ENCODE measurements at places on chromosomes 3 and 15.

DNA sequence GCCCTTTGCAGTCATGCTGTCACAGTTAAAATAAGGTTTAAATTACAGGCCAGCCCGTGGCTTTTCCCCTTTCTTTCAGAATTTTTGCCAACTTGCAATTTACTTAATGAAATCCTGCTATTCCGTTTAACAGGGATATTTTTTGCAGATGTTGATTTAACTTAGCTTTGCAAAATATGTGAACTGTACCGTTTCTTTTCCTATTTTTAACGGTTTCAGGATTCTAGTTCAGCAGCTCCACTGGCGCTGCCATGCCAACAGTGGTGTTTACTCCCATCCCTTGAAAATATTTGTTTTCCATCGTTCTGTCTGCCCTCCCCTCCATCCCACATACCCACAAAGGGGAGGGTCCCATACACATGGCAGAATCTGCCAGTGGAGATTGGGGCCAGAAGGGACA, 54.3 kb downstream of the SMAD6 start:
- DNase-seq = no peak

DNA sequence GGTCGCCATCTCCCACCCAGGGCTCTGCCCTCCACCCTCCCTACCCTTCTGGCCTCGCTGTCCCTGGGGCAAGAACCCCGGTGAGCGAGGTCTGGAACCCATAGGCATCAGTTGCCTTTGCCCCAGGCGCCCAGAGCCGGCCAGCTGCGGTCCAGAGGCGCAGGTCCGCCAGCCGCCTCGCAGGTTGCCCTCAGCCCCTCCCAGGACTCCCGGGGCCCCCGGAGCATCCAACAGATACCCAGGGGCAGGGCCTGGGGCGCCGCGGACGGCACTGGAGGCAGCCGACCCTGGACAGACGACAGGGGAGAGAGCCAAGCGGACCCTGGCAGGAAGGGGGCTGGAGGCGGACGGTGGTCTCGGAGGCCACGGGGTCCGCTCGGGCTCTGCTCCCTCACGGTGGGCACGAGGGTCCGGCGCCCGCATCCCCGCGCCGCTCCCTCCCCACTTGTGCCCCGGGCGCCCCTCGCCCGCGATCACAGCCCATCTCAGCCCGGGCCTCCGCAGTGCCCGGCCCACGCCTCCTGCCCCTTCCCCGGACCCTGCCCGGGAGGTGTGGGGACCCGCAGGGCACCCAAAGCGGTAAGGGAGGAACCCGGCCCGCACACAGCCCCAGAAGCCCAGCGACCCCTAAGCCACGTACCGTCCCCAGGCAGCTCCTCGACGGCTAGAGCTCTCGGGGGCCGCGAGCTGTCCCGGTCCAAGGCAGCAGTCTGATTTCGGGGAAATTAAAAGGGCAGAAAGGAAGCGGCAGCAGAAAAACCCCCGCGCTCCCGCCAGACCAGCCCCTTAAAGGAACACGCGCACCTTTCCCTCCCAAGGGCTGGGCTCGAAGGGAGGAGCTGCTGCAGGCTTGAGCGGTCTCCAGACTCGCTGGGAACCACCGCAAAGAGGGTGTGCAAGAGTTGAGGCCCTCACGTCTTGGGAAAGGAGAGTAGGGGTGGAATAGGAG, at the start of gene HAPLN3:
HAPLN3 (minus strand) TSS at position 726 of the 949 bp plus-strand sequence. CDS start 8,246 bp downstream, outside the sequence.
- DNase-seq = no peak

DNA sequence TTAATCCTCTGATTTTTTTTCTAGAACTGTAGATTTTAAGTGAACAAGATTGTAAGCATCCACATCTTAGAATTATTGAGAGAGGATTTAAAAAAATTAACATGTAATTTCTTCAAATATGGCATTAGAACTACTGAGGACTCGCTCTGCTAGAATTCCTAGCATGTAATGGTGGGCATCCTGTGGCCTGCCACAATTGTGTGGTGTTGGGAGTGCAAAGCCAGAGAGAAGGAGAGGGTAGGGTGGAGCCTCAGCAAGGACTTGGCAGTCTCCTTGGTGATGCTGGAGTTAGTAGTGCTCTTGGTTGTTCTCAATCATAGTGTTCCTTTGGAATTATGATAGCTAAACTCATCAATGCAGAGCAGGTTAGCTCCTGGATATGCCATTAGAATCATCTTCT, 443.9 kb upstream of the TBL1XR1 start:
- no peak for DNase-seq

GRCh38 chr3:197009532-197010019, 20.0 kb downstream of the MELTF start:
- DNase-seq = no peak

DNA sequence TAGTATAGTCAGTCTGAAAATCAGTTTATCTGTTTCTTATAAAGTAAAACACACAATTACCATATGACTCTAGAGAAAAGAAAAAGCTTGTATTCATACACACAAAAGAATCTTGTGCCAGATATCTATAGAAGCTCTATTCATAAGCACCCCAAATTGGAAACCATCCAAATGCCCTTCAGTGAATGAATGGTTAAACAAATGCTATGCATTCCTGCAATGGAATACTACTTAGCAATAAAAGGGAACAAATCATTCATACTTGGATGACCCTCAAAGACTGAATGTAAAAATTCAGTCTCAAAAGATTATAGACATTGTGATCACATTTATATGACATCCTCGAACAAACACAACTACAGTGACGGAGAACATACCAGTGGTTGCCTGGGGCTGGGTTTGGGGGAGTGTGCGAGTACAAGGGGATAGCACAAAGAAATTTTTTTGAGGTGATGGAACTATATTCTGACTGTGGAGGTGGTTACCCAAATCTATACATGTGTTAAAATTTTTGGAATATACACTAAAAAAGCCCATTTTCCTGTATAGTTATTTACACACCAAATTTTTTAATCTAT, 680.6 kb downstream of the NTRK3 start:
- no peak for DNase-seq

- DNase-seq = no peak
Measured at GRCh38 chr3:34090876-34091275, 292.4 kb downstream of the PDCD6IP start.

DNA sequence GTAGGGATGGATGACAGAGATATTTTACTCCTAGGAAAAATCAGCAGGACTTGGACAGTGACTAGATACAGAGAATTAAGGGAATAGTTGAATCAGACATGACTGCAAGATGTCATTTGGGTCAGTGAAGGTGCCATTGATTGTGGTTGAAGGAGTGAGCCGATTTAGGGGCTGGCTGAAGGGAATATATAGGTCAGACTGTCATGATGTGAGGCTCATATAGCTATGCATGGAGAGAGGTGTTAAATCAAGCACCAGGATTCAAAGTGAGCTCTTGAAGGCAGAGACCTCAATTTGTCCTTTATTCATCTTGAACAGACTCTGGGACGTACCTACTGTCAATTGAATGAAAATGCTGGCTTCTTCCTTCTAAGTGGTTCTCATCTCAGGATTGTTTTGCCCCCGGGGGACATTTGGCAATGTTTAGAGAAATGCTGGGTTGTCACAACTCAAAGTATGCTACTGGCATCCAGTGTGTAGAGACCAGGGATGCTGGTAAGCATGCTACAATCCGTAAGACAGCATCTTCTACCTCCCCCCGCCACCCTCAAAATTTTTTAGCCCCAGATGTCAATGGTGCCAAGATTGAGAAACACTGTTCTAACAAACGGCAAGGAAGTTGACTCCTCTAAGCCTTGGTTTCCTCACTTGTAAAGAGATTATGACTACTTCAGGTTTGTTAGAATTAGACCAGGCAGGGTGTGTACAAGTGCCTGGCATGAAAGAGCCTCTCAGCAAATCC, 7.8 kb downstream of the ATP2C1 start:
- DNase-seq = peak; percentile 48

GRCh38 chr3:47324278-47324865, 41.6 kb downstream of the KLHL18 start:
- peak; percentile 84 for DNase-seq

DNA sequence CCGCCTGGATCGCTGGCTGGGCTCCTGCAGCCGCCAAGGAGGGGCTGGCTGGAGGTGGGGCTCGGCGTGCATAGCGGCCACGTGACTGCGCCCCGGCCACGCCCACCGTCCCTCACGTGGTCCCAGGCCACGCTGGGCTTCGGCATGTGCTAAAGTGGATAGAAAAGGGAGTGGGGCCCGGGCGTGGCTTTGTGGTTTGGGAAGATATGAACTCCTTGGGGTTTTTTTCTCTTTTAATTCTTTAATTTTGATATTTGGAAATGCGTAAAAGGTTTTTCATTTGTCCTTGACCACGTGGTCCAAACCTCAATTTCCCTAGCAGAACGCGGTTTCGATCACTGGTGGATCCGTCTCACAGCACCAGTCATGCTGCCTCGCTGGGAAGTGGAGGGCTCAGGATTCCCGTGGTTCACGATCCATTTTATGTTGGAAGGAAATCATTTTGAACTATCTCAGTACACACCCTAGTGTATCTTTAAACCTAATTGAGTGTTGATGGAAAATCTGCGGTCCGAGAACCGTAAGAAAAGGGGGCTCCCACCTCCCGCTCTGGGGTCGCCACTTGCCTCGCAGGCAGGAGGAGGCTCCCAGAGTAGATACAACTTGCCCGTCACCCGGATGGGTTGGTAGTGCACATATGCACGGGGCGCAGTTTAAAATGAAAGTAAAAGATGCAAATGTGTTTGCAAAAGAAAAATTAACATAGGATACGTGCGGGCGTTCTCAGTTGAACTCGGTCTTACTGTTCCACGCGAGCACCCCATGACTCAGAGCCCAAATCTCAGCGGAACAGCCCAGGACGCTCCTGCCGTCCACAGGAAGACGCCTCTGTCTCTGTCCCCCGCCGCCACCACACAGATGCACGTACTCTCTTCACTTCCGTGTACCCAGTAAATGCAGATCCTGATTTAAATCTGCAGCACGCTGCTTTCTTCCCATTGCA, 141.9 kb downstream of the PGPEP1L start:
- peak; percentile 83 for DNase-seq

DNA sequence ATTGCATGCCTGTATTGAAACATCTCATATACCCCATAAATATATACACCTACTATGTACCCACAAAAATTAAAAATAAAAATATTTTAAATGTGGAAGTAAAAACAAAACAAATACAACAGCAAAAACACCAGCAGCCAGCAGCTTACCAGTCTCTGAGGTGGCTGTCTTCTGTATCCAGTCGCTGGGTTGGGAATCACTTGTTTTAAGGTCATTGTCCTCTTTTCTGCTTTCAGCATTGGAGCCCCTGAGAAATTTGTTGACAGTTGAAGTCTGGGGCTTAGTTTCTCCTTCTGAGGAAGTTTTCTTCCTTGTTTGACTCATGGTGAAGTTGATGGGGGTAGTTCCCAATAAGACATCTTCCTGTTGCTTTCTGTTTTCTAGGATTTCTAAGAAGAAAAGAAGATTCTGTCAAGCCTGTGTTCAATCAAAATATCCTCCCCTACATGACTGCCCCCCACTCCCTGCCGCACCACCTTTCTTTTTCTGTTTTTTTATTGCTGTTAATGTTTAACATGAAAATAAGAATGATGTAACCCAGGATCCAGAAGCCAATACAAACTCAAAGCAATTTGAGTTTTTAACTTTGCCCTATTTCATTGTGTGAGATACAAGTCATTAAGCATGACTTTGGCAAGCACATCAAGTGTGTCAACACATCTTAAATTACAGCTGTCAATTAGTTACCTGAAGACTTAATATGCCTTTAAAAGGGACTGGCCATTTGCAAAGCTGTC, at the start of gene LRRC31:
LRRC31 (minus strand) TSS at position 452 of the 737 bp plus-strand sequence; CDS start at position 324, 128 bp downstream.
- DNase-seq = no peak

- DNase-seq = no peak
Measured at GRCh38 chr3:141391298-141391990, 23.1 kb downstream of the ZBTB38 start.

DNA sequence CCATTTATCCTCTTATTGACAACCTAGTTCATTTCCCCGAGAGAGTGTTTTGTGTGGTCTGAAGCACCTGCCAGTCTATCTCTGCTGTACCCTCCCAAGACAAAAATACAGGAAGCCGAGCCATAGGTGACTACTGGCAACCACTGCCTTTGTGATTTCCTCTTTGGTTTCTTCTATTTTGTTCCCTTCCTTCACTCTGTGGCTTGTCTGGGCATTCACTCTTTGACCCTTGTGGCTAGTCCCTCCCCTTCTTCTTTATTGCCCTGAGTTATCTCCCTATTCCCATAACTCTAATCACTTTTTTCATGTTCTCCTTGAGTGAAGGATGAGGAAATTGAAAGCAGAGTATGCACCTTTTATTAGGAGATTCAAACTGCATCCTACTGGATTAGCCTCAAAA, at the start of gene ADGRG7:
ADGRG7 (plus strand) TSS at position 297 of the 400 bp plus-strand sequence. CDS start 256 bp downstream, outside the sequence.
- DNase-seq = no peak

DNA sequence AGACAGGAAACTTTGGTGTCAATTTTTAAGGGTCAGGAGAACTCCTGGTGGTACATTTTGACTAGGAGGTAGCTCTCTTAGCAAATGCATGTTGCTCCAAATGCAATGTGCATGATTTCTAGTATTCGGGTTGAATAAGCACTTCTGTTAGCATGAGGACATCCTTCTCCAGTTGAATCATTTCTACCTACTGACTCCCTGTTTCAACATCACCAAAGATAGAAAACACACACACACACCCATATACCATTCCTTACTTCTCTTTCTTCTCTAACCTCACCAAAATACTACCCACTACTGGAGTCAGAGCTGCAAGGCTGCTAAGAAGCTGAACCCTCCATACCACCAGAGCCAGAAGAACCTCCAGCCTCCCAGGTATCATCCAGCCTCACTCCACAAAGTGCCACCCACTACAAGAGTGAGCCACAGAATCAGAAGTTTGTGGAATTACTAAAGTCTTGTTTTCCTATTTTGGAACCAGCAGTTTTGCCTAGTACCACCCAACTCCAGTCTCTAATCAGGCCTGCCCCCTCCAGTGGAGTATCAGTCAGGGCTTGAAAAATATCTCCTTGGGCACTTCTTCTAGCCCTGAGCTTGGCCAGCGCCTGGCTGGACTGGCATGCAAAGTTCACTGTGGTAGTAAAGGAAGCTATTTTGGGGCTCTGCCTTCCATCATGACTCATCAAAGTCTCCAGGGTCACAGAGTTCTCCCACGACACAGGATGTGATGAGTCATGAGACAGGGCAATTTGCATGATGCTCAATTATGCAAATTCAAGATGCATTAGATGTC, 110.3 kb downstream of the CYP19A1 start:
- DNase-seq = peak; percentile 94

DNA sequence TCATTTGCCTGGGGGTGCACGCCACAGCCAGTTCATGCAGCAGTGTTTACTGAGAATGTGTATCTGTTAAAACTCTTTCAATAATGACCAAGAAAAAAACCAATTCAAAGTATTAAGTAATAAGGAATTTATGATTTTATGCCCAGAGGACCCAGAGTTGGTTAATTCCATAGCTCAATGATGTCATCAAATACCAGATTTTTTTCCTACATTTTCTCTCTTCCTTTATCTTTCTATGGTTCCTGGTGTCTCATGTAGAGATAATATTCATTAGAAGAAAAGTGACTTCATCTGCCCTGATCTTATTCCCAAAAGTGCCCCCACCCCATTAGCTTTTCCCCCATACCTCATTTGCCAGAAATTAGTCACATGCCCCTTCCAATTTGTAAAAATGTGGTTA, 44.6 kb upstream of the LMCD1 start:
- no peak for DNase-seq

DNA sequence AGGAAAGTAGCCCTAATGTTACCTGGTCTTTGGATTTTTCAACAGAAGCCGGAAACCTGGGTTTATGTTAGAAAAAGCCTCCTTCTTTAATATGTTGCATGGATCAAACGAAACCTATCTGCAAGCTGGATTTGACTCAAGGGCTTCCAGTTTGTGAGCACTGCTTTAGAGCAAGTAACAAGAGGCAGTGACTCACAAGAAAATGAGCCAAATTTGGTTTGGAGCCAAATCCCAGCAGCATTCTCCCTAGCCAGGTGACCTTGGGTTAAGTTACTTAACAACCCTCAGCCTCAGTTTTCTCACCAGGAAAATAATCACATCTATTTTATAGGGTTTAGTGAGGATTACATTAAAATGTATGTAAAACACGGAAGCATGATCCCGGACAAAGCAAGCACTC, 215.2 kb upstream of the PRICKLE2 start:
- DNase-seq = no peak

- no peak for DNase-seq
Measured at GRCh38 chr3:23106666-23107065, 96.5 kb upstream of the UBE2E2 start.
